ENCODE measurements at places on chromosomes 16 and 17.

- ATAC-seq: no peak
Observed at GRCh38 chr16:58118801-58119508, 10.2 kb downstream of the CFAP20 start.

DNA sequence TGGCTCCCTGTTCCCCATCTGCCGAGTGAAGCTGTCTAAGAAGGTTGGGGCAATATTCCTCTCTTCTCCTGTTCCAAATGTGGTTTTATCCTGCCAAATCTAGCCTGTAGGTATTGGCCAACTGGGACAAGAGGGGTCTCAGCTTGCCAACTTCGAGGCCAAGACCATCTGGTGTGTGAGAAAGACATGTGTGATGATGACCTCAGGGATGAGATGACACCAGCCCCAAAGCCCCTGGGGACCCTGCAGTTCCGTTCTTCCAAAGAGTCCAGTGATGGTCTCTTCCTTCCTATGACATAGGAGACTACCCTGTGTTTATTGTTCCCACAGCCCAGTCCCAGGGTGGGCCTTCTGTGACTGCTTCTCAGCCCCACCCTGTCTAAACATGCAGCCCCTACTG, 34.8 kb upstream of the ADAMTS18 start:
- ATAC-seq: no peak

- no peak for ATAC-seq
Observed at GRCh38 chr17:35968520-35969054, 12.7 kb downstream of the CCL16 start.

GRCh38 chr16:85480727-85481101, 132.4 kb upstream of the GSE1 start:
- ATAC-seq: no peak

DNA sequence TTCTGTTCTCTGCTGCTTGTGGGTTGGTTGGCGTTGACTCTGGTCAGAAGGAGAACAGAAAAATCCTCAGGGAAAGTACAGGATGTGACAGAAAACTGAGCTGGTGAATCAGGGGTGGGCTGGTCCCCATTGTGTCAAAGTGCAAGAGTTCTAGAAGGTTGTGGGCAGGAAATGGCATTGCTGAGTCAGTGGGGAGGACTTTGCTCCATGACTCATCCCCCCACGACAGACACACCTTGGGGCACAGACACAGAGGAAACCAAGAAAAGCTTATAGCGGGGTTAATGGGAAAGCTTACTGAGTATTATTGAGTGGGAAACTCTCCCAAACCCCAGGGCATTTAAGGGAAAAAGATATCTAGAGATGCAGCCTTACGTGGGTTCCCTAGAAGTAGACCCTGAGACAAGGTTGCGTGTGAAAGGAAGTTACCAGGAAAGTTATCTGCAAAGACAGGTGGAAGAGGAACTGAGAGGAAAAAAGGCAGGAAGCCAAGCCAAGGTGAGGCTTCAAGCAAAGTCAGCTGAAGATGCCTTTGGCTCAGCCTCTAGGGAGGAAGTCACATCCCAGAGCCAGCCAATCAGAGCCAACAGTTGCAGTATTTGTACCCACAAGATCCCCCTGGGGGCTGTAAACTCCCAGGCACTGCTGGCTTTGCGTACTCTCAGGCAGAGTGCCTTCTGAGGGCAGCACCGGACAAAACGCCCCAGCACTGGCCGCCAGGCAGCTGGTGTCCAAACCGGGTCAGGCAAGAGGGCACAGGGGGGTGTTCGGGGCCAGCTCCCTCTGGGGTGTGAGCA, 86.4 kb downstream of the FOXL1 start:
- peak; percentile 96 for ATAC-seq

DNA sequence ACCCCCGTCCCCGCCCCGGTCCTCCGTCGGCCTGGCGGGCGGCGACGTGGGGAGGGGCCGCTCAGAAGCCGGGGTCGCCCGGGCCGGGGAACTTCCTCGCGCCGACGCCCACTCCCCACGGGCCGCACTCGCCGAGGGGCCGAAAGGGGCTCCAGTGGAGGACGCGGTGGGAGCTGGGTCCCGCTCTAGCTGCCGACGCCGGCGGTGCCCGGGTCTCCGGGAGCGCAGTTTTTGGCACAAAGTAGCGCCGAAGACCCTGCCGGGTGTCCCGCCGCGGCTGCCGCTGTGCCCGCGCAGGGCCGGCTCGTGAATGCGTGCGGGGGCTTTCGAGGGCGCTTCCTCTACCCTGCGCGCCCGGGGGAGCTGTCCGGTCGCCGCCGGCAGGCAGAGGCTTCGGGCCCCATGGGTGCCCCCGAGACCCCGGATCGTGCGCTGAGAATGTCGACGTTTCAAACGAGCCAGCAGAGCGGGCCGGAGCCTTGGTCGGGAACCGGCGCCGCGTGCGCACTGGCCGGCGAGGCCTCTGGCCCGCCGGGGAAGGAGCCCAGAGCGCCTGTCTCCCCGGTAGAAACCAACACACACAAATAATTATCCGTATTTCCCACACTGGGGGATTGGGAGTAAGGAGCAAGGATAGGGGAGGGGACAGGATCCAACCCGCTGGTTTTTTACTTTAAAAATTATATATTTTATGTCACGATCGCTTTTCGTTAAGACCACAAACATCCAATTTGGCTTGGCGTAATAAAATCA, 46.6 kb upstream of the SLC38A10 start:
- ATAC-seq: no peak

DNA sequence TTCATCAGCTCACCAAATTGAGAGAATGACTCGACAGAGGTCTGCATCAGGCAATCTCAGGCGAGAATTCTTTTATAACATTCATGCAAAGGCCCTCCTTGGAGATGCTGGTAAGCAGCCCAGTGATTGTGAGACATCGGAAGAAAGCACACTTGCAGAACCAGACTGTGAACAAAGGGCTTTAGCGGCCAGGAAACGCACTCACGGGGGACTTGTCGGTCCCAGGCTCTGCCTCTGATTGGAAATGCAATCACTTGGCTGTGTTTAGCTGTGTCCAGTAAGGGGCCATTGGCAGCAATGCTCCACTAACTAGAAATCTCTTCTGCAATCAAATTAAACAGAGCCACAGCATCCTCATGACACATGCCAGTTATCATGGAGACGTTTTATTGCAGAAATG, 226.7 kb upstream of the CDH13 start:
- no peak for ATAC-seq

GRCh38 chr17:40038882-40039513, 15.2 kb downstream of the MED24 start:
- ATAC-seq: peak; percentile 22

DNA sequence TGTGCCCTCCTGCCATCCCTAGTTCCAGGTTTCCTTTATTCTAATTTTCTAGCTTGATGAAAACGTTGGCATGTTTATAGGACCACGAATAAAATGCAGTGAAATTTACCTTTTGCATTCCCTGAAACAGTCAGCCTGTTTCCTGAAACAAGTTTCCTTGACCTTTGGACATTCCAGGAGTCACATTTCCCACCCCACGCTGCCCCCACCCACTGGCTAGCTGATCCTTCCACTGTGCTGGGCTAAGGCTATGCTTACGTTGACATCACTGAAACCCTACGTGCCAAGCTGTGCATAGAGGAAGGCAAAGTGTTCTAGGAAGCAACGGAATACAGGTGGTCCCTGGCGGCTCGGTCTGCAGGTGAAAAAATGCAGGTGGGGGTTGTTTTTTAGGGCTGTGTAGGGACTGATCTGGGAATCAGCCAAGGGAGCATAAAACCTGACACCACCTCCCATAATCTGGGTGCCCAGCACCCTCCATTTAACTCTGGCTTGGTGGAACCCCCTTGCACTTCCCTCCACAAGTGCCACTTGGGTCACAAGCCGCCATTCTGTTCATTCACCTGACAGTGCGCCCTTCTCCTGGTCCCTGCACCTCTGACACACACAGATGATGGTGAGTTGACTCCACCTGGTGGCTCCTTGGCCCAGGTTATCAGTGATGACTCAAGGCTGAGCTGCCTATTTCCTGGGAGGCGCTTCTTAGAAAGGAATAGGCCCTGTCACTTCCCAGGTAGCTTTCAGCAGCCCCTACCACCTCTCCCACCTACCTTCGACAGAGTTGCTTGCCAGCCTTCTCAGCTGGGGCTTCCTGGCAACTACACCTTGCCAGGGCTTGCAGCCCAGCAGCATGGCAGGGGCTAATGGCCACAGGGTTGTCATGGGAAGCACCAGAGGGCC, 83.7 kb downstream of the N4BP1 start:
- peak; percentile 88 for ATAC-seq

GRCh38 chr17:1423456-1424135, 23.6 kb upstream of the YWHAE start:
- peak; percentile 49 for ATAC-seq

GRCh38 chr16:11682655-11683096, 14.4 kb downstream of the SNN start:
- ATAC-seq: no peak

DNA sequence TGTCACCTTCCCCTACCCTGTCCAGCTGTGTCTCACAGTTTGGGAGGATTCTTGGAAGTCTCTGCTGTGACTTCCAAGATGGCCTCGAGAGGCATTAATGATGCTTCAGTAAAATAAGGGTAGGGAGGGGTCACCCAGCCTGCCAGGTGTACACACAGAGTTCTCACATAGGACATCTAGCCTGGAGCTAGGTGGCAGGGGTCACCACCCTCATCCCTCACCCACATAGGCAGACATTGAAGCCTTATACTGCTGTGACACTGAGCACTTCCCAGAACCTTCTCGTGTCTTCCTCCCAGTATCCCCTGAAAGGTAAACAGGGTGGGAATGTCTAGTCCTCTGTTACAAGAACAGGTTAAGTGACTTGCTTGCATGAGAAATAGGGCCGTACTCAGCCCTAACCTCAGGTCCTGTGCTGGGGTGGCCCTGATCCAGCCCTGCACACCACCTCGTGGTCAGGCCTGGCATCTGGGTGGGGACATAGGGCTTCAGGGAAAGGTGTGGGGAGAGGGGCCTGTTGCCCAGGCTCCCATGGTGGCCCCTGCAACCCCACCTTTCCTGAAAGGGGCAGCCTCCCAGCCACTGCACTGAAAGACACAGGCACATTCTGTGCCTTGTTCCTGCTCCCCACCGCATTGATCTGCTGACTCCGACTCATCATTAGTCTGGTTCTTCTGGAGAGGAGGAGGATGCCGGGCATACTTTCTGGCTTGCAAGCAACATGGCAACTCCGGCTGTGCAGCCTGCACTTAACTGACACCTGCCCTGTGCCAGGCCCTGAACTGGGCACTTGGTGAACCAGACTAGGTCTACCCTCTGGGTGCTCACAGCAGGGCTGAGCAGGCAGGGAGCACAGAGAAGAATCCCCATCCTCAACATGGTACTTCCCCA, 3.6 kb upstream of the MMP15 start:
- peak; percentile 10 for ATAC-seq

DNA sequence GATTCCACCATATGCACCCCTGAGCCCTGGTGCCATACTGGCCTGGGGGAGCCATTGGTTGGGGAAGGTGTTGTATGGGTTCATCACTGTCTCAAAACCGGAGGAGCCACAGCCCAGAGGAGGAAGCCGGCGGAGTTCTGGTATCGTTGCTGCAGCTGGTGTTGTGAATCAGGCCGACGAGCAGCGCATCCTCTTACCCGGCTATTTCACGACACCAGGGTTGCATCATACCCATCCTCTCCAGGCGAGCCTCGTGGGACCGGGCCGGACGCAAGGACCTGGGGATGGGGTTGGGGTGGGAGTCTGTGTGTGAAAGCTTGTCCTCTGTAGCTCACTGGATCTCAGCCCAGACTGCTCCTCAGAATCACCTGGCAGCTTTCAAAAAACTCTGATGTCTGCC, 6.6 kb upstream of the SLC12A3 start:
- ATAC-seq: no peak

GRCh38 chr17:54372069-54372749, 528.4 kb upstream of the TOM1L1 start:
- ATAC-seq: no peak

DNA sequence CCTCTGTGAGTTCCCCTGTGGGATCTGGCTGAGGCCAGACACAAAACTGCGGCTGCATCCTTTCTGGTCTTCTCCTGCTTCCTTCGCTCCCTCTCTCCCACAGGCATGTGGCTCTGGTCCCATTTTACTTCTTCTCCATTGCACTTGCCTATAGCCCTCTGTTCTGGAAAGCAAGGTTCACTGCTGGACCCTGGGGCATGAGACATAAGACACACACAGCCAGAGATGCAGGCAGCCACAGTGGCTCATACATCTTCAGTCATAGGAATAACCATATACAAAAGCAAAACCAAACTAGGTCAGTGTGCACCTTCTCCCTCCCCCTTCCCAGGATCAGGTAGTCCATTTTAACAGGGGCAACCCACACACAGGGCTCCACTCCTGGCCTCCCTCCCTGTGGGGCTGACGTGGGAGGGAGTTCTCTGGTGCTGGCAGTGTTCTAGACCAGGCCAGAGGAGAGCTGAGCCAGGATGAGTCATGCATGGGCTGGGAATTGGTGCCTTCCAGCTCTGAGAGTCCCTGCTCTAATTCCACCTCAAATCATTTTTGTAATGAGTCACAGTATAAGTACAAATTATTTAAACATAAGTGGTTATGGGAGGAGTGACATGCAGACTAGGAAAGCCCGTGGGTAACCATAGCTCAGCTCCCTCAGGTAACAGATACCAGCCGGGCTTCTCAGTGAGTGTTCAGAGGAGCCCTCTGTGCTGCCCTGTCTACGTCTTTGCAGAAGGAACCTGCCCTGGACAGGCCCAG, 58.0 kb downstream of the ASIC2 start:
- peak; percentile 94 for ATAC-seq

- peak; percentile 9 for ATAC-seq
Observed at GRCh38 chr16:31108794-31109558, 790 bp downstream of the BCKDK start.

DNA sequence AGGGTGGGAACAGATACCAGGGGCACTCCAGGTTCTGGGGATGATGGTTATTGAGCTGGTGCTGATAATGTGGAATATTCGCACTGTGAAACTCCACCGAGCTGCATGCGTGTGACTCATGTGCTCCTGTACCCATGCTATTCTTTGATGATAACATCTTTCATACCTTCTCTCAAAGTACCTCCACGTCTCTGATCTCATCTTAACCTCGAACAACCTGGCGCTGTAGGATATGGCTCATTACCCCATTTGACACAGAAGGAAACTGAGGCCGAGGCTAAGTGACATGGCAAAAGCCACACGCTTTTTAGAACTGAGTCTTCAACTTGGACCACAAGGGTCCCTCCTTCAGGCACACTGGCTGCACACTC, 30.2 kb upstream of the MRPS23 start:
- ATAC-seq: no peak

DNA sequence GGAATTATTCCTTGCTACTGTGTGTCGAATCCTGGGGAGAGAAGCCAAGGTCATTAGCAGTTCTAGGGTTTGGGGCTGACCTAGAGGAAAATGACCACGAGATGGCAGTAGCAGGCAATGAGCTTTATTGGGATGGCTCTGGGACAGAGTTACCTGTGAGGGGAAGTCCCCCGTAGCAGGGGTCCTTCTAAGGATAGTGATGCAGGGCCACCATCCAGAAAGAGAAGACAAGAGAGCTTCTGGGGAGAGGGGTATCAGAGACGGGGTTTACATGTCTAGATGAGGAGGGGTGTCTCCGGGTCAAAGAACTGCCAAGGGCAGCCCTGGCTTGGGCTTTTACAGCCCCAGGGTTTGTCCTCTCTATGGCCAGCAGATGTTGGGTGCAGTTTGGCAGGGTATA, 6.4 kb upstream of the GGT6 start:
- ATAC-seq: peak; percentile 55

- peak; percentile 29 for ATAC-seq
Observed at GRCh38 chr17:3857261-3858105, 11.4 kb upstream of the NCBP3 start.

GRCh38 chr16:89623511-89624261, 10.2 kb downstream of the DPEP1 start:
- peak; percentile 29 for ATAC-seq

All from esophagus mucosa (tissue), 1 donor.